ENCODE measurements at places on chromosomes 7 and 10. TPM values are rescaled to one million over a fixed set of nuclear protein-coding genes. Genes with fewer than 3 reads are reported as not detected.

The FAM25C gene
- not detected for total RNA-seq

The PLEKHS1 gene
- total RNA-seq = 1.0 TPM

The VWDE gene
- total RNA-seq = 4.4 TPM

The IFIT1B gene
- 0.37 TPM for total RNA-seq

The ATRNL1 gene
- 5.4 TPM for total RNA-seq

The CPN1 gene
- total RNA-seq = not detected

The STEAP1B gene
- total RNA-seq = 1.2 TPM

The AASS gene
- total RNA-seq = 2.4 TPM

The GDF10 gene
- not detected for total RNA-seq

All from M059J (cell line).